ENCODE measurements at places on chromosomes 2 and 18.

- DNase-seq, result no peak
These were observed 18.2 kb downstream of the SNORC start for GRCh38 chr2:232888099-232888836.

DNA sequence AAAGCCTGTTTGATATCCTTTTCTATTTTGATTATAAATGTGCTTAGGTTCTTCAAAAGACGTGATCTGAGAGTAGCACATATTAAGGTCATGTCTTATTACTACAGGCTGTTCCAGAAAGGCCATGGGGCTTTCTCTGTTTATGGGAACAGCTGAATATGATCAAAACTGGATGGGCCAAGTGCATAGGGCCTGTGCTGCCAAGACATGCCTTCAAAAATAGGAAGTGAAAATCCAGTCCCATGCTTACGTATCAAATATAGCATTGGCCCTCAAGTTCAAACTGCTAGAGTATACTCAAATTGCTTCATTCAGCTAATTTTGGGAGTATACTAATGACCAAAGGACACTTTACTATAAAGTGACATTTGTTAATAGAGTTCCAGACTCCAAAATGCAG lies 24.1 kb downstream of the SLC25A52 start:
- DNase-seq, result no peak

- DNase-seq, result no peak
These were observed 795 bp downstream of the METTL21A start for GRCh38 chr2:207624185-207625013.

DNA sequence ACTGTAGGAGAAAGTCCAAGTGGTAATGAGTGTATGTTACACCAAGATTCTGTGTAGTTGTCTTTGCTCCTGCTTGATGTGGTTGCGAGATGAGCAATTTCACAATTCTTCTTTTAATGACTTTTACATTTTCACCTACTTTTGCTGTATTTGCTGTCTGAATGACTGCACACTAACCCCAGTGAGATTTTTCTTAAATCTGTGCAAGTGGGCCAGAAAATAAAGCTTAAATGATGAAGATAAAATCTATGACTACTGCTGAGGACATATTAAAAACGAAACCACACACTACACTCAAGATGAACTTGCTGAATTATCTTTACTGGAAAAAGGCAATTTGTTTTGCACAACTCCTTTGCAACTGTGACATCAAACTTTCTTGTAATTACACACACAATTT lies 4.1 kb downstream of the LDAH start:
- no peak for DNase-seq

DNA sequence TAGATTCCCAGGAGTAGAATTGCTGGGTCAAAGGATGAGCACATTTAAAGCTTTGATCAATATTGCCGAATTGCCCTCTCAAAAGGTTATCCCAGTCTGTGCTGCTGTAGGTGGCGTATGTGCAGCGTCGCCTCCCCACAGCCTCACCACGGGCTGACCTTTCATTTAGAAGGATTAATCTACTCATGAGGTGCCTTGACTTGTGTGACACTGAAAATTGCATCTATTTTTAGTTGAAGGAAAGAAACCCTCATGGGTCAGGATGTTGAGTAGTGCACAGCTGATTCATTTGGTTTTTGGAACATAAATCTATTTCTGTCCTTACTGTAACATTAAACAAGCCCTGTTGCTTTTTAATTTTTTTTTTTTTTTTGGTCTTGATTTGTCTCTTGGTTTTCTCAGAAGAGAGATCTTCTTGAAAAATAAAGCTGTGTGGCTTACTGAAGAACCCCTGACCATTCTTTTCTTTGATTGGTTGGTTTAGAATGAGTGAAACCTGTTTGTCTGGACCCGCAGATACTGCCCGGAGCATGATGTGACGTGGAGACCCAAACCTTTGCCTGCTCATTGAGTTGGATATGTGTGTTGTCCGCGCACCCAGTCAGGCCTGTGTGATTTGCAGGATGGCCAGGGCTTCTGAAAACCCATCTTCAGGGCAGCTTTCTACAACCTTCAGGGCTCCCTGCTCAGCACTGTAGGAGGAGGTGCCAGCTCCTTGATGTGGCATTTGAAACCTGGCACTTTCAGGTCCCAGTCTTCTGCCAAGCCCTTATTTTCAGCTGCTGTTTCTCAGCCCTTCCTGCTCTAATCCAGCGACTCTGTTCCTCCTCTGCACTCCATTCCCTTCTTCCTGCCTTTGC lies 61.0 kb downstream of the LPIN1 start:
- no peak for DNase-seq

DNA sequence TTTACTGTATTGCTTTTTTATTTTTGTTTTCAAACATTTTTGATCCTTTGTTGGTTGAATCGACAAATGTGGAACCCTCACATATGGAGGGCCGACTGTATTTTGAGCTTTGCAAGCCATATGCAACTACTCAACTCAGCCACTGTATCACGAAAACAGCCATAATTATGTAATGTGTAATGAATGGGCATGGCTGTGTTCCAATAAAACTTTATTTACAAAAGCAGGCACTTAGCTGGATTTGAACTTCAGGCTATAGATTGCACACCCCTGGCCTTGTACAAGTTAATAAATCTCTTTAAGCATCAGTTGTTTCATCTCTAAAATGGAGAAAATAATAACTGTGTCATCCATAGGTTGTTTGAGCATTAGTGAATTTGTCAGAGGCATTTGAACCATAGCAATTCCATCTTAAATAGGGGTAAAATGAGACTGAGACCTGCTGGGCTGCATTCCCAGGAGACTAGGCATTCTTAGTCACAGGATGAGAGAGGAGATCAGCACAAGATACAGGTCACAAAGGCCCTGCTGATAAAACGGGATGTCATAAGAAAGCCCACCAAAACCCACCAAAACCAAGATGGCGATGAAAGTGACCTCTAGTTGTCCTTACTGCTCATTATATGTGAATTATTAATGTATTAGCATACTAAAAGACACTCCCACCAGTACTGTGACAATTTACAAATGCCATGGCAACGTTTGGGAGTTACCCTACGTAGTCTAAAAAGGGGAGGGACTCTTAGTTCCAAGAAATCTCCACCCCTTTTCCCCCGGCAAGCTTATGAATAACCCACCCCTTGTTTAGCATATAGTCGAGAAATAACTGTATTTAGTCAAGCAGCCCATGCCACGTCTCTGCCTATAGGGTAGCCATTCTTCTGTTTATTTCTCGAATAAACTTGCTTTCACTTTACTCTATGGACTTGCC lies 13.7 kb upstream of the LTBP1 start:
- DNase-seq, result no peak

GRCh38 chr2:242011167-242011513 lies 141.6 kb downstream of the RTP5 start:
- DNase-seq, result no peak

DNA sequence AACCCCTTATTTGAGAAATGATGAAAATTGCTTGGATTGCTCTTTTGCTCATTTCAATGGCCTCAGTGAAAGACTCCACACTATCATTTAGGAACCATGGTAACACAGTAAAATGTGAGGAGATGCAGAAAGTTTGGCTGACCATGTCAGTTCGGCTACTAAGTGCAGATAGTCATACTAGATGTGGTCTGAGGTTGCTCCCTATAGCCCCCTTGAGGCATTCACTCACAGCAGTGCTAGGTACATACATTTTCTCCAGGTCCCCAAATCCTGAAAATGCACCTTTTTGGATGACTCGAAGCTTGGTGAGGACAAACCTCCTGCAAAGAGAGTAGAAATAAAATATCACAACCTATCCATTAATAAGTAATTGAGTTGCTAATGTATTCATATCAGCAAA lies 86.3 kb downstream of the FSHR start:
- DNase-seq, result no peak

DNA sequence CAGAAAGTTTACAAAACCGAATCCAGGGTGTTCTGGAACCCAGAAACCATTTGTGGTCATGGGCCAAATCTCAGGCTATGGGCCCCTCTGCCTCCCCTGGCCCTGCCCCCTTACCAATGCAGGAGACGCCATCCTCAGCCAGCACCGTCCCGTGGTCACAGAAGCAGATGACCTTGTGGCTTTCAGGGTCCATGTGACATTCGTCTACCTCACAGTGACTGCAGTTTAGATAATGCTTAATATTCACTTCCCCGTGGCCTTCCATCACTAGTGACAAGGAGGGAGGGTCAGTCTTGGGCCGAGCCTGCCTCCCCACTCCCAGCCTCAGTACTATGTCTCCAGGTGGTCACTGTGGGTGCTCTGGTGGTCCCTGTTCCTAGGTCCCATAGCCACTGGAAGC lies 111.6 kb downstream of the CLIP4 start:
- DNase-seq, result no peak

GRCh38 chr2:38892819-38893218 lies 3.1 kb downstream of the ARHGEF33 start:
- no peak for DNase-seq

DNA sequence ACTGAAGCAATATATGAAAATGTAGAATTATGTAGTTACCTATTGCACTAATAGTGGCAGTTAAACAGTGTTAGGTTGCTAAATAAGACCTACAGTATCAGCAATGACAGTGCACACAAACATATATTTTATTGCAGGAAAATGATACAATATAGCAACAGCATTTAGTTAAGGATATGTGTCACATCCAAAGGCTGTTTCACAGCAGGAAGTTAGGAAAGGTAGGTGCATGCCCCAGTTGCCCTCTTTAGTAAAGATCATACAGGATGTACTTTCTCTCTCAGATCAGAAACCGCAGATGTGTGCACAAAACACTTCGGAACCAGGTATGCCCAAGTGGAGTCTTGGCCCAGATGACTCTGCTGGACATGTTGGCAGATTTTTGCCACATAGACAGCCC lies 444.1 kb downstream of the XIRP2 start:
- no peak for DNase-seq

GRCh38 chr2:96250188-96250587 lies 15.6 kb downstream of the TMEM127 start:
- no peak for DNase-seq

- DNase-seq, result no peak
These were observed 207.4 kb upstream of the NRP2 start for GRCh38 chr2:205474741-205475415.

- no peak for DNase-seq
These were observed 141.0 kb upstream of the BCL2L11 start for GRCh38 chr2:110979471-110980338.

DNA sequence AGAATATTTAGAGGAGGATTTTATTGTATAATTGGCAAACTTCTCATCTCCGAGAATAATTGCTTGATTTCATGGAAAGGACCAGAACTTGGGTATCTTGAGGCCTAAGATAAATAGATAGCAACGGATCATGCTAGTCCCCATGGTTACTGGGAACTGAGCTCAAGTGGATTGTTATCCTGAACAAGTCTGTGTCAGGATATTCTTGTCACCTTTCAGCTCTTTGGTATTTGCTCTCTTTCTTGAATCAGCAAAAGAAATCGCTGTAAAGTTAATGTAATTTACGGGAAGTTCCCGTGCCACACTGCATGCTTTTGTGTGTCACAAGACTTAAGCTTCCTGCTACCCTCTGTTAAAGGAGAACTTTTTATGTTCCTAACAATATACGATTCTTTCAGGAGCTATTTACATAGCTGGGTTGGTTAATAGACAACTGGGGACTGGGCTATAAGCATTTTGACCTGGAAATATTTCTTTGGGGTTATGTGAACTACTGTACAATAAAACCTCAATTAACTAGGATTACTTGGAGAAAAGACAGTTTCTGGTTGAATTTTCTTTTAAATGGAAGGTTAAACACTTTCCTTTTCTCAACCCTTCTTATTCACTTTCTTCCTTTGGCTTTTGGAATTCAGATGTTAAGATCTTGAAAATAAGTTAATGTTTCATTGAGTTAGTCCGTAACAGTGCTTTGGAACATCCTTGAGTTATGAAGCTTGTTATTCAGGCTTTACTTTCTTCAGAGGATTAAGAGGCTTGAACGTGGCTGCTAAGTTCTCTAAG lies 151.2 kb downstream of the FMNL2 start:
- no peak for DNase-seq

DNA sequence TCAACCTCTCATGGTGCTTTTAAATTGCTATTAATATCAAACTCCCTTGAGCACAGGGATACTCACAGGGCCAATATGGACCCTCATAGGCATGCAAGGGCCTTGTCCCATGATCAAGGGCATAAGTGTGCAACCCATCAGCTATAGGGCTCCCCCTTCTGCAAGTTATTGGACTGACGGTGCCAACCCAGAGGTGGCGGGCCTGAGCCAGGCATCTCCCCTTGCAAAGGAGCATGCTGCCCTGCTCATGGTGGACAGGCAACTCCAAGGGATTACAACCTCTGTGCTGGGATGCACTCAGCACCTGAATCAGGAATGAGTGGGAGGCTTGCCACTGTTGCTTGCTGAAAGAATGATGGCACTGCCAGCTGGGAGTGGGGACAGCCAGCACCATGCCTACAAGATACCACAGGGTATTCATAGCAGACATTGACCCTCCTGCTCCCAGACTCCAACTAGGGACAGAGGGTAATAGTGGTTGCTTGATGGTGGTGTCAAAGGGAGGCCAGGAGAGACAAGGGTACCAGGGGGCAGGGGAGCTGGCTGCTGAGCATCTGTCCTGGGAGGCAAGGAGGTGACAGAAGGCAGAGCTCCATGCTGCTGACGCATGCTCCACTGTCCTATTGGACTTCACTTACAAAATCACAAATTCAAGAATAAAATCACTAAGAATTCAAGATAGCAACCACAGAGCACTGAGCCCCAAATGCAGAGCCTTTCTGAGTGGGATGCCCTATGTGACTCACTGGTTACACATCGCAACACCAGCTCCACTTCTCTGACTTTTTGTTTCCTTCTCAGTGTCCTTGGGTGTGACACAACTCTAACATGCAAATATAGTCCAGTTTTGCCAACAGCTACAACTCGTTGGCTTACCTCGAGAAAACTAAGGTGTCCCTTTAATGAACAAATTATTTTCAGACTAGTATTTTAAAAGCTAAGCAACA lies 157.1 kb upstream of the CCDC150 start:
- DNase-seq, result no peak

DNA sequence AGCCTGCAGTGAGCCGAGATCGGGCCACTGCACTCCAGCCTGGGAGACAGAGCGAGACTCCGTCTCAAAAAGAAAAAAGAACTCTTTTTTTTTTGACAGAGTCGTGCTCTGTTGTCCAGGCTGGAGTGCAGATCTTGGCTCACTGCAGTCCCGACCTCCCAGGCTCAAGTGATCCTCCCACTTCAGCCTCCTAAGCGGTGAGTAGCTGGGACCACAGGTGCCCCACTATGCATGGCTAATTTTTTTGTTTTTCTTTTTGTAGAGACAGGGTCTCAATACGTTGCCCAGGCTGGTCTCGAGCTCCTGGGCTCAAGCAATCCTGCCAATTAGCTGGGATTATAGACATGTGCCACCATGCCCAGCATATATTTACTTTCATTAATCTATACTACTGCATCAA lies 12.5 kb upstream of the INO80D start:
- DNase-seq, result no peak

- DNase-seq, result no peak
These were observed 197.4 kb downstream of the CAMKMT start for GRCh38 chr2:44559108-44559507.

Data from LNCaP clone FGC (cell line).